Pons (tissue), 1 donor: ENCODE measurements at places on chromosomes 6 and 20.
A peak's percentile ranks its signal among the peaks of the same experiment; 100 is the strongest.

- no peak for DNase-seq
These were observed 7.2 kb upstream of the THEMIS start for GRCh38 chr6:127907960-127908640.

DNA sequence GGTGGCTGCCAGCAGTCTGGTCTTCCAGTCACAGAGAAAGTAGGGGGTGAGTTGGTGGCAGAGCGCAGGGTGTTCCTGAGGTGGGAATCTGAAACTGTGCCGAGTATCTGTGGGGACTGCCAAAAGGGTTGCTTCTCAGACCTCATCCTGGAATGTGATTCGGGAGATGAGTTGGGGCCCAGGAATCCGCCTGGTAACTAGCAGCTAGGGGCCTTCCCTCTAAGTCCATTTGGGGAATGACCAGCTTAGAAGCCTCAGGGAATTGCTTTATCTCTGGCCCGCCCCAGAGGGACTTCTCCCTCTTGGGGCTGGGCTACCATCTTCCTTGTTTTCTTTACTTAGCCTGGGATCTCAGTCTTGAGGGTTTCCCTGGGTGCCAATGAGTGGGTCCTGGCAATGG lies 49.6 kb downstream of the MOCS1 start:
- no peak for DNase-seq

DNA sequence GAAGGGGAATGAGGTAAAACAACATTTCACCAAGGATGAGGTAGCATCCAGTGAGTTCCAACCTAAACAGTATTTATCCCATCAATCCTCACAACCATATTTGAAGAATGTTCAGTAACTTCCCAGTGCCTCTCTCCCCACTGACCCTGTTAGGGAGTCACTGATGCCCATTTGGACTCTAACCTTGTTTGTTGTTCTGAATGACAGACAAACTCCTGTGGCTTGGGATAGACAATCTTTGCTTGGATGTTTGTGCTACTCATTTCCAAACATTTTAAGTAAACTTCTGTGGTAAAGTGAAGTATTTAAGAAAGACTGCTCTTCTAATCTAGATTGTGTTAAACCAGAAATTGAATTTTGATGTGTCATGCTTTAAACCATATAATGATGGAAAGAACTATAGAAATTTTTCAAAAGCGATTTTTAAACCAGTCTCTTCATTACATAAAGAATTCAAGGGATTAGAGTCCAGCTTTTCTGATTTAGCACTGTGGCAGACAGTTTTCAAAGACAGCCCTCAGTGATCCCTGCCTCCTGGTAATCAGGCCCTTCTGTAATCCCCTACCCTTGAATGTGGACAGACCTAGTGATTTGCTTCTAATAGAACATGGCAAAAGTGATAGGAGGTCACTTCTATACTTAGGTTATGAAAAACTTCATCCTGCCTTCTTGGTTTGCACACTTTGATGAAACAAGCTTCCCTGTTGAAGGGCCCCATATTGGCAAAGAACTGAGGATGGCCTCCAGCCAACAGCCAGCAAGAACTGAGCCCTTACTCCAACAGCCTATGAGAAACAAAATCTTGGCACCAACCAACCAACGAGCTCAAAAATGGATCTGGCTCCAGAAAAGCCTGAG lies 191.6 kb downstream of the DST start:
- peak; percentile 30 for DNase-seq

- DNase-seq = no peak
These were observed 24.2 kb downstream of the MRS2 start for GRCh38 chr6:24426729-24427446.

DNA sequence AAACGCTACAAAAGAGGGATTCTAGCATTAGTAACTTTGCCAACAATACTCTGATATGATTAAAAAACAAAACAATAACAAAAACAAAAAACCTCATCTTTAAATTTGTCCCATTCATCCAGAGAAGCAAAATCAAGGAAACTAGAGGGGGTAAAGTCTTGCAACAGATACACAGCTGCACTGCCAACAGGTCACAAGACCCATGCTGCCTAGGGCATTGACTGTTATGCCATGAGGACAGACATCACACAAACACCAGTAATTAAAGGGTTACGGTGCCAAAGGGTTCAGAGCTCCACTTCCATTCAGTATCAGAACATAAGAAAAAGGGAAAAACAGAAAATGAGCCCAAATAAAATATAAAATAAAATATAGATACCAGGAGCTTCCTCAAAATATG lies 1.6 kb downstream of the TBC1D20 start:
- DNase-seq = peak; percentile 59

- DNase-seq = no peak
These were observed 51.2 kb upstream of the RNF182 start for GRCh38 chr6:13873288-13874190.

GRCh38 chr20:16025084-16025483 lies 548.2 kb downstream of the KIF16B start:
- DNase-seq = no peak

DNA sequence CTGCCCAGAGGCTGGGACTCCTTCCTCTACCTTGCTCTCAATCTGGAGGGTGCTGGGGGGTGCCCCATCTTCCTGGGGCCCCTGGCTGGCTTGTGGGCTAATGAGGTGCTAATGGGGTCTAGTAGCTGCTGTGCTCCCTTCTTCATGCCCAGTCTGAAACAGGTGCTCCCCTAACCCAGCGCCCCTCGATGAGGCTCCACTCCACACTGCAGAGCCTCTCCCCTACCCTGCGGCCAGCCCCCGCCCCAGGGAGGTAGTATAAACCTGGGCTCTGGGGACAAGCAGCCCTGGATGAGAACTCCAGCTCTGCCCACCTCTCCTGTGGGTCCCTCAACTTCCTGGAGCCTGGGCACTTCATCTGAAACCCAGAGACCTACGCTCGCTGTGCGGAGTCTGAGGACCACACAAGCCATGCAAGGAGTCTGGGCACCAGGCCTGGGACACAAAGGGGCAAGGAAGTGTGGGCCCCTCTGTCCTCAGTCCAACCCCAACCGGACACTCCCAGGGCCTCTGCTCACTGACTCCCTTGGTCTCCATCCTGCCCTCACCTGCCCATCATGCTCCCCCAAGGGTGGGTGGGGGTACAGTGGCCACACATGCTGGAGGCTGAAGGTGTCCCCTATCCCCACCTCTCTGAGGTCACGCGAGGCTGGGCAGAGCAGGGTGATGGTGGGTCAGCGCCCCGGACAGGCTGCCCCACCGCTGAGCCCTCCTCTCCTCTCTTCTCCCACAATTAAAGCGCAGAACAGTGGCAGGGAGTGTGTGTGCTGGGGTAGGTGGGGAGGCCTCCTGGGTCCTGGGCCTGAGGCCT lies 6.1 kb downstream of the RPL10A start:
- no peak for DNase-seq

DNA sequence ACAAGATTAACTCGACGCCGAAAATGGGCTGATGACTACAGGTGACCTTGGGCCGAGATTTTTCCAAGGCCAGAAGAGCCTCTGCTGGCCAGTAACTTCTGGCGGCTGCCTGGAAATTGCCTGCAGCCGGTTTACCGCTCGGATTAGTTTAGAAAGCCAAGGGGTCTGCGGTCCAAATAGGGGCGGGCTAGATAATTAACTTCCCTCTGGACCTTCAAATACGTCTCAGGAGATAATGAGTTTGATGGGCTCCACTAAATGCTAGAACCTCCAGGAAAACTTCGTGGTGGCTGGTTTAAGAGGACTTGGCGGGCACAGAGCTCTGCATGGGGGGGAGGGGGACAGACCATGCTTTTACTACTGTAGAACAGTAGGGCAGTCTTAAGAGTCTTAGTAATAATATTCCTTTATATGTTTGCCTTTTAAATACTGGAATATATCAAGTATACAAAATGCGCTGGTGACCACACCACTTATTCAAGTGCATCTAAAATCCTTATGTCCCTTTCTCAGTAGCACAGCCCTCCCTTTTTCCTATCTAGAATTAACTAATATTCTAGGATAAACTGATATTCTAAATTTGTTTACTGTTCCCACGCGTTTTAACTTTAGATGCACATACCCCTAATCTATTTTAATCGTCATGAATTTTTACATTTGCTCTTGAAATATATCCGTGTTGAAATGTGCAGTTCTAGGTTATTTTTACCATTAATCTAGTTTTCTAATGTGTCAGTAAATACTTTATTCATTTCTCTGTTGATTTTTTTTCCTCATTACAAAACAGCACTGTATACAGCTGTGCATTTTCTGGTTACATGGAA lies 107.5 kb upstream of the PRSS16 start:
- no peak for DNase-seq

- no peak for DNase-seq
These were observed 48.7 kb downstream of the RARS2 start for GRCh38 chr6:87541041-87541440.

- peak; percentile 46 for DNase-seq
These were observed 21.3 kb upstream of the RREB1 start for GRCh38 chr6:7086488-7086887.

DNA sequence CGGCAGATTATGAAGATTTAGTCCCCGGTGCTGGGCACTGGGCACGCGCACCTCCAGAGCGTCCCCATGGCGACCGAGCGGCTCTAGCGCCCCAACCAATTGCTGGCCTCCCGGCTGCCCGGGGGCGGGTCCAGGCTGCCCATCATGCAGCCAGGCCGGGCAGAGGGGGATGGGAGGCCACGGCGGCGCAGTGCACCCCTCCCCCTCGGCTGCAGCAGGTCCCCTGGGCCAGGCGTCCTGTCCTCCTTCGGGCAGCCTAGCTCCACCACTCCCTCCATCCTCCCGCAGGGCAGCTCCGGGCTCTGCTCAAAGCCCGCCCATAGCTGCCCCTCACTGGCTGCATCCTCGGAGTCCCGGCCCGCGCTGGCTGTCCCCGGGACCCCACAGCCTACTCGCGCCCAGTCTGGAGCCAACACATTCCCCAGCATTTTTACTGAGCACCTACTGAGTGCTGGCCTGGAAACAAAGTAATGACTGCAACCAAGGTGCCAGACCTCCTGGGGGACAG lies 99.4 kb downstream of the ASXL1 start:
- peak; percentile 69 for DNase-seq

- no peak for DNase-seq
These were observed 301.4 kb upstream of the TBX18 start for GRCh38 chr6:85065831-85066230.

DNA sequence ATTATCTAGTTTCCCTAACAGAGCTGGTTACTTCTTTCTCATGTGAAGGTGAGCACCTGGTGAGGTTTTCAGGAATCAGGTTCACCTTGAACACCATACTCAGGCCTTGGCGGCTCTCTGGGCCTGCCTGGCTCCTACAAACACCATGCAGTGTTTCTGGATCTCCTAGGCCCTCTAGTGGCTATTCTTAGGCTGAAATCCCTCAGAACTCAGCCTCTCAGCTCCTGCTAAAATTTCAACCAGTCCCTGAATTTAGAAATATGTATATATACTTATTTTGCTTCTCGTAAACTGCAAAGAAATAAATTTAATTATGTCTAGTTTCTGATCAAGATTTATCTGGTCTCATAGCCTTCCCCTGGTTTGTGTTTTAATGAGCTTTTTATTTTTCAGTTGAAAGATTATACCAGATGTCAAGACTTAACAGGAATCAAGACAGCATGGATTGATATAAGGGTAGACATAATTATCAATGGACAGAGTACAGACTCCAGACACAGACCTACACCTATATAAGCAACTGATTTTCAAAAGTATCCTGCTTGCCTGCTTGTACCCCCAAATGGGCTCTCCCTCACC lies 55.9 kb downstream of the ANKEF1 start:
- peak; percentile 75 for DNase-seq

GRCh38 chr6:26613201-26613600 lies 16.4 kb downstream of the ABT1 start:
- DNase-seq = no peak
